ENCODE measurements at places on chromosomes 1 and 21.
A peak's percentile ranks its signal among the peaks of the same experiment; 100 is the strongest.

DNA sequence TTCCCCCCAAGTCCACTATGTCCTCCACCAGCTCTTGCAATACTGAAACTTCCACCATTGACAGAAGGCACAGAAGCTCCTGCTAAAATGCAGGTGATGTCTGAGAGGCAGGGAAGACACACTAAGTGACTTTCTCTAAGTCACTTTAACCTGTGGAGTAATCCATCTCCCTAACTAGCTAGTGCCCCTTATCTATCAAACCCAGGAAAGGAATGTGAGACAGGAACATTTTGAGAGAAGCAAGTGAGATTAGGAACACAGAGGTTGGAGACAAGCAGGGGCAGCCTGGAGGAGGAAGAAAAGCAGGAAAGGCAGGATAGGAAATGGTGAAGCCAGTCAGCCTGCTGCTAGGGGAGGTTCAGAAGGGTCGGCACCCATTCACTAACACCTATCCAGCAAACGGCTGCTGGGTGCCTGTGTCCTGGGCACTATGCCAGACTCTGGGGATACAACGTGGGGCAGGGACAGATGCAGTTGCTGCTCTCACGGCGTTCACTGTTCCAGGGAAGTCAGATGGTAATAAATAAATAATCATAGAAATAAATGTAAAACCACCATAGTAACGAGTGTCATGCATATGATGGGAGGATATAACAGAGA is 7.0 kb downstream of the GPA33 start:
- DNase-seq = no peak

DNA sequence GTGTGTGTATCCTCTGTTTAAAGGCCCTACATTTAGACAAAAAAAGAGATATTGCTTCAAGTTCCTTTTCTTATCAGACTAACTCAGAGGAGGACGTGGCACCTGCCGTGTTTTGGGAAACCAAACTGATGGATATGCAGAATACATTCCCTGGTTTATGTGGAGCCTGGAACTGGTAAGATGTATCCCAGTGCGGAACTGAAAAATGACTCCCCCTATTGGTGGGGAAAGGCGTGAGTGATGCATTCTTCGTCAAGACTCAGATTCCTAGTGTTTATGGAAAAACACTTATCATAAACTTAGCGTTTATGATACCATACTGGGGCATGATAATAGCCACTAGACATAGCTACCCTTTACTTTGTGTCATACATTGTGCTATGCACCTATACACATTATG is 154.2 kb downstream of the ZNF326 start:
- DNase-seq = no peak

DNA sequence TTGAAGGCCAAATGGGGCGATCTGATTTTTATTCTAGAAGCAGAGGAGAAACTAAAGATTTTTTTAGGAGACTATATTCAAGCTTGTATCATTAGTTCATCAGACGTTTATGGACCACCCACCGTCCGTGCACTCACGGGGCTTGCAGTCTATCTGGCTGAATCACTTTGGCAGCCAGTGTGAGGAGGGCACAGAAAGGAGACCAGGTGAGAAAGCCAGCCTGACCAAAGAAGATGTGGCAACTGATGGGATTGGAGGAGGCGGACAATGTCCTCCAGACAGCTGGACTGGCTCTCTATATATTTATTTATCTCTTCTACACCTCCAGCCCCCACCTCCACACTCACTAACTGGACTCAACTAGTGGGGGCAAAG is 822 bp upstream of the ELOVL1 start:
- peak; percentile 46 for DNase-seq

DNA sequence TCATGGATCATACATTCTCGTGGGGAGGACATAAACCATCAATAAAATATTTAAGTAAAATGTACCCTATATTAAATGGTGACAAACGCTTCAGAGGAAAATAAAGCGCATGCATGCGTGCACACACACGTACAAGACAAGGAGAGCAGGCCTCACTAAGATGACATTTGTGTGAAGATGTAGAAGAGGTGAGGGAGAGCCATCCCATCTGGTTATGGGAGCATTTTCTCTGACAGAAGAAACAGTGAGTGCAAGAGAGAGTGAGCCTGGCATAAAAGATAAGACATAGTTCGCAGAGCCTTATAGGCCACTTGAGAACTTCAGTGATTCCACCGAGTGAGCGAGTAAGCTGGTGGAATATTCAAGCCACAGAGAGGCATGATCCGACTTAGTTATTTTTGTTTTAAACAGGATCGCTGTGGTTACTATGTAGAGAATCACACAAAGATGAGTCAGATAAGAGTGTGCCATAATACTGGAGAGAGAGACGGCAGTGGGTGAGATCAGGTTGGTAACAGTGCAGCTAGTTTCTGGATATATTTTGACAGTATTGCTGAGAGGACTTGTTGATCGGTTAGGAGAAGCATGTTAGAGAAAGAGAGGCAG is 624.2 kb downstream of the PLPP3 start:
- DNase-seq = no peak

- DNase-seq = no peak
Measured at GRCh38 chr1:165327538-165327937, 29.0 kb downstream of the LMX1A start.

- DNase-seq = peak; percentile 65
Measured at GRCh38 chr1:1058921-1059493, 15.1 kb downstream of the RNF223 start.

DNA sequence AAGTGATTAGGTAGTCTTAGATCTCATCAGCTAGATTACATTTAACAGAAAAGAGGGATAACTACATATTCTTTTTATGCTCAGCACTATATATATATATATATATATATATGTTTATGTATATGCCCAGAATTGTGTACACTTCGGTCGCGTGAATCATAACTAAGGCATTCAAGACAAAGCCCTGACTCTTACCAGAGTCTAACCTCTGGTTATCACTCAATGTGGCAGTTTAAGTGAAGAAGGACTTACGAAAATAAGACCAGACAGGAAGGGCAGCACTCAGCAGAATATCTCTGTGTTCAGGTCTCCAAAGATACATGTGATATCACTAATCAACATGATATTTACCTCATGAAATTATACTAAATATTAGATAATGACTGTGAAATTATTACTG is 1326.7 kb downstream of the MRPL39 start:
- no peak for DNase-seq

GRCh38 chr1:15760520-15761211 is 2.1 kb downstream of the FBLIM1 start:
- DNase-seq = peak; percentile 54

Data from urothelium cell line (cell line).